Frontal cortex (tissue), 4 donors: ENCODE measurements at places on chromosomes 4 and X. TPM values are rescaled to one million over a fixed set of nuclear protein-coding genes. Genes with fewer than 3 reads are reported as not detected.

CT45A10 gene
- not detected for total RNA-seq

CCNG2 gene
- 110 TPM for total RNA-seq

BTK gene
- 0.41 TPM for total RNA-seq

ANKRD50 gene
- 84.8 TPM for total RNA-seq

HS3ST1 gene
- 6.9 TPM for total RNA-seq

SLC34A2 gene
- under 0.01 TPM for total RNA-seq

IRAK1 gene
- 6.9 TPM for total RNA-seq

TCEAL2 gene
- 33.4 TPM for total RNA-seq

TKTL1 gene
- total RNA-seq: 1.6 TPM

CCDC160 gene
- total RNA-seq: 2.0 TPM

REST gene
- 6.9 TPM for total RNA-seq

CSAG3 gene
- total RNA-seq: not detected

SOWAHD gene
- total RNA-seq: 0.82 TPM

USP9X gene
- total RNA-seq: 174 TPM

KCTD8 gene
- total RNA-seq: 2.4 TPM

SHISA3 gene
- total RNA-seq: under 0.01 TPM

ARHGAP4 gene
- total RNA-seq: 5.7 TPM

FAM149A gene
- total RNA-seq: 31.0 TPM

GYG2 gene
- total RNA-seq: 4.1 TPM

XIAP gene
- total RNA-seq: 77.5 TPM

IL2 gene
- total RNA-seq: not detected

CXCL3 gene
- 0.41 TPM for total RNA-seq

CSTF2 gene
- 13.5 TPM for total RNA-seq
